Hepatocyte (in vitro differentiated cells): ENCODE measurements at places on chromosomes 16 and 17. TPM values are rescaled to one million over a fixed set of nuclear protein-coding genes. Genes with fewer than 3 reads are reported as not detected.

- H3K27me3 ChIP-seq: no peaks in the 10 kb centered on the region
- peaks cover 31% of the 10 kb centered on the region for H3K4me1 ChIP-seq
- no peaks in the 10 kb centered on the region for H3K36me3 ChIP-seq
- no peak overlapping the region for H3K4me3 ChIP-seq
- DNase-seq: peak; percentile 41
Observed at GRCh38 chr16:49592546-49593423, 219.2 kb downstream of the C16orf78 start.

DNA sequence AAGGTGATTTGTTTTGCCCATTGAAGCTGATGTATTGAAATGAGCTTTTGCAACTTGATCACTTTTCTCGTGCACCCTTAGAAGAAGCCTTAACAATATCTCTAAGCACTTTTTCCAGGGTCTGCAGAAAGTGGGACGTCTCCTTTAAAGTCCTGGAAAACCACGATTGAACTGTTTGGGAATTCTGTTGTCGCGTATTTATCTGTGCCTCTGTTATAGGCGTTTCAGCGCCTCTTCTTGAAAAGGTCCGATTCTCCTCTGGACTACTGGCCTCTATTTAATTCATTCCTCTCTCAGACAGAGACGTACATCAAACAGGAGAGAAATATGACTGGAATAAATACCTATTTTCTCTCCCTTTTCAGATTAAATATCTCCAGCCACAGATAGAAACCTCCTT, 262.4 kb upstream of the PSMD7 start:
- no peaks in the 10 kb centered on the region for H3K27me3 ChIP-seq
- H3K36me3 ChIP-seq: no peaks in the 10 kb centered on the region
- DNase-seq: no peak
- no peak overlapping the region for H3K4me3 ChIP-seq

Gene EME1
- 5.1 and 7.2 TPM in 2 replicates for polyA plus RNA-seq

Gene C17orf78
- polyA plus RNA-seq: 0.54 TPM in 1 of 2 replicates, not detected in the other

- H3K36me3 ChIP-seq: no peaks in the 10 kb centered on the region
- no peaks in the 10 kb centered on the region for H3K4me1 ChIP-seq
- no peak for DNase-seq
- H3K27me3 ChIP-seq: no peaks in the 10 kb centered on the region
Observed at GRCh38 chr16:80377096-80377956, 163.5 kb upstream of the DYNLRB2 start.

Gene DBNDD1
- polyA plus RNA-seq: 18.2 and 21.0 TPM in 2 replicates

Gene SLC5A11
- polyA plus RNA-seq: 0.44 and 1.7 TPM in 2 replicates

DNA sequence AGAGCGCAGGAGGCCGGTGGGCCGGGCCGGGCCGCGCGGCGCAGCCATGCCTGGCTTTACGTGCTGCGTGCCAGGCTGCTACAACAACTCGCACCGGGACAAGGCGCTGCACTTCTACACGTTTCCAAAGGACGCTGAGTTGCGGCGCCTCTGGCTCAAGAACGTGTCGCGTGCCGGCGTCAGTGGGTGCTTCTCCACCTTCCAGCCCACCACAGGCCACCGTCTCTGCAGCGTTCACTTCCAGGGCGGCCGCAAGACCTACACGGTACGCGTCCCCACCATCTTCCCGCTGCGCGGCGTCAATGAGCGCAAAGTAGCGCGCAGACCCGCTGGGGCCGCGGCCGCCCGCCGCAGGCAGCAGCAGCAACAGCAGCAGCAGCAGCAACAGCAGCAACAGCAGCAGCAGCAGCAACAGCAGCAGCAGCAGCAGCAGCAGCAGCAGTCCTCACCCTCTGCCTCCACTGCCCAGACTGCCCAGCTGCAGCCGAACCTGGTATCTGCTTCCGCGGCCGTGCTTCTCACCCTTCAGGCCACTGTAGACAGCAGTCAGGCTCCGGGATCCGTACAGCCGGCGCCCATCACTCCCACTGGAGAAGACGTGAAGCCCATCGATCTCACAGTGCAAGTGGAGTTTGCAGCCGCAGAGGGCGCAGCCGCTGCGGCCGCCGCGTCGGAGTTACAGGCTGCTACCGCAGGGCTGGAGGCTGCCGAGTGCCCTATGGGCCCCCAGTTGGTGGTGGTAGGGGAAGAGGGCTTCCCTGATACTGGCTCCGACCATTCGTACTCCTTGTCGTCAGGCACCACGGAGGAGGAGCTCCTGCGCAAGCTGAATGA, 606 bp downstream of the THAP11 start:
- no peaks in the 10 kb centered on the region for H3K36me3 ChIP-seq
- DNase-seq: peak; percentile 76
- no peaks in the 10 kb centered on the region for H3K27me3 ChIP-seq
- peak overlapping the region; percentile 99 for H3K27ac ChIP-seq
- peak overlapping the region; percentile 91 for H3K4me3 ChIP-seq
- H3K4me1 ChIP-seq: peaks cover 30% of the 10 kb centered on the region

DNA sequence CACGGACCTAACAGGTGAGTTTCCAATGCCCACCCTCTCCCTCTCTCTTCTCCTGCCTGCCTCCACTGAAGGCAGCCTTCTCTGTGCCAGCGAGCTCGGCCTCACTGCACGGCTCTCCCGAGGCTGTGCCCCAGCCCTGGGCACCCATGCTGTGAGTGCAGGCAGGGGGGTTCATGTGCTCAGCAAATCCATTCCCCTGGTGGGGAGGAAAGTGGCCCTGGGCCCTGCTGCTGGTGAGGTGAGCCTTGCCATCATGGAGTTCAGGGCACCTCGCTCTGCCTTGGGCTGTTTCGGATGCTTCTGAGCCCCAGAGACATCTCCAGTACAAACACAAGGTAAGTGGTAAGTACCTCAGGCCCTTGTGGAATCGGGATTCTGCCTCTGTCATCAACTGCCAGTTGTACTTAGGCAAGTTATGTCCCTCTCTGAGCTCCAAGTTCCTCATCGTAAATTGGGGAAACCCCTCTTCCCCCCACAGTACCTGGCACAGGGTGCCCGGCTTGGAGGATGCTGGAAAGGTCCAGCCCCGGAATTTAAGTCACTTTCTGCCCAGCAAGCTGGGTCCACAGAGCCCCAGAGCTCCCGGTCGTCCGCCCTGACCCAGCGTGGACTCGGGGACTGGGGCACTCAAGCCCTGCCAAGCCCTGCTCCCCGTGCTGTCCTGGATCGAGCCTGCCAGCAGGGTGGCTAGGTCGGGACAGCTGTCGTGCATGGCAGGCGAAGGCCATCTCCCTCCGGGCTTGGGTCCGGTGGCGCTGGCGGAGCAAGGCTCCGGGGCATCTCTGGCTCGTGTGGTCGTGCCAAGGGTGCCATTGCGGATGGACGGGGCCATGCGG, 684 bp upstream of the NUDT16L1 start:
- peak overlapping the region; percentile 25 for H3K4me3 ChIP-seq
- H3K27me3 ChIP-seq: no peaks in the 10 kb centered on the region
- DNase-seq: peak; percentile 25
- H3K36me3 ChIP-seq: no peaks in the 10 kb centered on the region

- no peaks in the 10 kb centered on the region for H3K36me3 ChIP-seq
- H3K4me1 ChIP-seq: no peaks in the 10 kb centered on the region
- no peak overlapping the region for H3K4me3 ChIP-seq
- peaks cover 7% of the 10 kb centered on the region for H3K27me3 ChIP-seq
- no peak for DNase-seq
Observed at GRCh38 chr16:71622088-71622487, 3.9 kb upstream of the MARVELD3 start.

GRCh38 chr16:77556201-77556873, 121.5 kb upstream of the ADAMTS18 start:
- no peak overlapping the region for H3K4me3 ChIP-seq
- H3K27ac ChIP-seq: no peak overlapping the region
- no peak for DNase-seq
- H3K27me3 ChIP-seq: no peaks in the 10 kb centered on the region
- no peaks in the 10 kb centered on the region for H3K36me3 ChIP-seq

- peak; percentile 72 for DNase-seq
- no peaks in the 10 kb centered on the region for H3K36me3 ChIP-seq
- peaks cover 28% of the 10 kb centered on the region for H3K4me1 ChIP-seq
- H3K4me3 ChIP-seq: peak overlapping the region; percentile 34
- peaks cover 11% of the 10 kb centered on the region for H3K27me3 ChIP-seq
Observed at GRCh38 chr17:48012151-48012520, 25.5 kb downstream of the COPZ2 start.

- H3K27me3 ChIP-seq: no peaks in the 10 kb centered on the region
- no peaks in the 10 kb centered on the region for H3K36me3 ChIP-seq
- H3K27ac ChIP-seq: no peak overlapping the region
- H3K4me3 ChIP-seq: no peak overlapping the region
- DNase-seq: no peak
- peaks cover 7% of the 10 kb centered on the region for H3K4me1 ChIP-seq
Observed at GRCh38 chr17:75891605-75892555, 4.9 kb downstream of the TRIM65 start.

Gene CD300H
- 0.28 TPM in 1 of 2 replicates, not detected in the other for polyA plus RNA-seq
